NCI-H146 (cell line): ENCODE measurements at places on chromosomes 3 and 15.

DNA sequence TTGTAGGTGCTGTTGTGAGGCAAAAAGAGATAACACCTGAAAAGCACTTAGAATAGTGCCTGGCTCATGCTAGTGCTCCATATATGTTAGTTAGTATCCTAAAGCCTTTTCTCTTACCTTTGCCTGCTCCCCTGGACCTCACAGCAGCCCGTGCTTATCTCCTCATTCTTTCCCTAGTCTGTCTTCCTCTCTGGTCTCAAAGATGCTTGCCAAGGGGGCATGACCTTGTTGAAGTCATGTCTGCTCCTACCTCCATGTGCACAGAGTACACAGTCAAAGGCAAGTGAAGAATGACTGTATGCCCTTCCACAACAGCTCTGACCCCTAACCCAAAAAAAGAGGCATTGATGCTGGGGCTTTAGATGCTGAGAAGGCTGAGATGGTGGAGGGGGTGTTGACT is 722 bp upstream of the CYP8B1 start:
- no peak for DNase-seq

DNA sequence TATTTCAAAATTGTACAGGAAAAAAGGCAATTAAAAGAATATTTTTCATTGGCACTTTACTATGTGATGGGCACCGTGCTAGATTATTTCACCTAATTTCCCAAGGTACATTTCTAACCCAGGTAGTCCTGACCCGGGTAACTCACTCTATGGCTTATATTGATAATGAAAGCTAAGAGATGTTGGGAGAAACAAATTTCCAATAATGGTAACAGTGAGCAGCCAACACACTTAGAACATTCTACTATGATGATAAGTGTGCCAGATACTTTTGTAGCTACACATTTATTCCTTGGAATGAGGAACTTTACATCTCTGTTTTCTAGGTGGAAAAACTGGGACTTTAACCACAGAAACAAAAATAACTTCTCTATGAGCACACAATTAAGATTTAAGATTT is 7.5 kb downstream of the CCNL1 start:
- DNase-seq = no peak

GRCh38 chr3:29494305-29495036 is 213.6 kb downstream of the RBMS3 start:
- no peak for DNase-seq

- DNase-seq = no peak
Measured at GRCh38 chr3:98540346-98540745, 8.6 kb downstream of the GPR15 start.

- no peak for DNase-seq
Measured at GRCh38 chr3:196636369-196637349, 2.8 kb upstream of the NRROS start.

DNA sequence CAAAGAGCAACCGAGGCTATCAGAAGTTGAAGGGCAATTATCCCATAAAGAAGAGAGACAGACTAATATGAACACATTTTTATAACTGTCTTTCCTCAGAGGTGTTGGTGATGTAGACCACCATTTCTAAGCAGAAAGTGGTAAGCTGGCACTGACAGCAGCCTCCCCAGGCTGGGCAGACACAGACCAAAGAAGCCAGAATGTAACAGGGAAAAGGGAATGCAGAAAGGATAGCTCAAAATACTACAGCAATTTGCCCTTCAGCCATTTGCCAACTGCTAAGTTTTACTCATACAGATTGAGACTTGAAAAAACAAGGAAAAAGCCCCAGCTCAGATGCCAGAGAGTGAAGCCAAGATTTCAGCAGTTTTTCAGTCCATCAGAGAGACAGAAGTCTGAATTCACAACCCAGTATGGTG is 73.5 kb upstream of the ABI3BP start:
- no peak for DNase-seq

DNA sequence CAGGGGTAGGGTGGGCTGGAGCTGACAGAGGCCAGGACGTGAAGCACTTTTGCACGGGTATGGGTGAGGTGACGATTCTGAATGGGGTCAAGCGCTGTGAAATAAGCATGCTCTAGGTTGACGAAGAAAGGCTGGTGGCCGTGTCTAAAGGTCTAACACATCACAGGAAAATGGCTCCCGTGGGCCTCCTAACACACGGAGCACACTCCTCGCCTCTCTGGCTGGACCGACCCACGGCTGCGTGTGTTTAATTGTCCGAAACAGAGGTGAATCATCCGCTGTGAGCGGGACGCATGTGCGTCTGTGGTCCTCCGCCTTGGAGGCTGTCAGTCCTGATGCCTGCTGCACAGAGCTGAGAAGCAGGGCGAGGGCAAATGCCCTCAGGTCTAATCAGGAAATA is 130.6 kb downstream of the NSMCE3 start:
- DNase-seq = no peak

DNA sequence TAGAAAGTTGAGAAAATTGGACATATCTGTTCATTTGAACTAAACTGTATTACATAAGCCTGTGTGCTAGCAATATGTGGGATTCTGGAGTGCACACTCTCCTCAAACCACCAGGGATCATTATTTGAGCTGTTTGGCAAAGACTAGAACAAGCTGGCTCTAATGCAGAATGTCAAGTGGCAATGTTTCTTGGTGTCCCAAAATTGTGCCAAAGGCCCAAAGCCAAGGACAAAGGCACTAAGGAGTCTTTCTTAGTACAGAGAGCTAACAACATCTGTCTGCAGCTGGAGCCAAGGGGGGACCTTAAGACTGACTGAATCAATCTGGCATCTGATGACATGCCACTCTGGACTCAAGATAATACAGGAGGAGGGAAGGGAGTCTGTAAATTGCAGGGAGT is 76.7 kb upstream of the STRIT1 start:
- DNase-seq = no peak

- DNase-seq = no peak
Measured at GRCh38 chr15:35911052-35911777, 365.2 kb upstream of the DPH6 start.

GRCh38 chr15:51856714-51857380 is 27.4 kb downstream of the TMOD3 start:
- no peak for DNase-seq

GRCh38 chr15:64536244-64536836 is 76.0 kb downstream of the ZNF609 start:
- no peak for DNase-seq

- DNase-seq = no peak
Measured at GRCh38 chr15:98592136-98592535, 56.2 kb upstream of the IGF1R start.
